ENCODE measurements at places on chromosomes 13 and 19. TPM values are rescaled to one million over a fixed set of nuclear protein-coding genes. Genes with fewer than 3 reads are reported as not detected.

The CHST8 gene
- polyA plus RNA-seq, result 5.8 TPM

The GIPR gene
- polyA plus RNA-seq, result 13.1 TPM

The CPT1C gene
- 240 TPM for polyA plus RNA-seq

The GRIN2D gene
- polyA plus RNA-seq, result 2.8 TPM

The PRODH2 gene
- polyA plus RNA-seq, result not detected

The SOX1 gene
- 18.5 TPM for polyA plus RNA-seq

The GNG7 gene
- 3.0 TPM for polyA plus RNA-seq

The KLK3 gene
- not detected for polyA plus RNA-seq

The MYO16 gene
- polyA plus RNA-seq, result 2.5 TPM

The RDH8 gene
- polyA plus RNA-seq, result not detected

The KPNA3 gene
- 40.5 TPM for polyA plus RNA-seq

The RNF113B gene
- not detected for polyA plus RNA-seq

The VAV1 gene
- polyA plus RNA-seq, result not detected

The SLITRK6 gene
- 28.6 TPM for polyA plus RNA-seq

The UPK1A gene
- not detected for polyA plus RNA-seq

The OR4F17 gene
- polyA plus RNA-seq, result 0.90 TPM

The LAIR1 gene
- not detected for polyA plus RNA-seq

The PLIN4 gene
- polyA plus RNA-seq, result not detected

The ZNF667 gene
- polyA plus RNA-seq, result 17.4 TPM

The ZNF266 gene
- 67.6 TPM for polyA plus RNA-seq

The KISS1R gene
- 0.76 TPM for polyA plus RNA-seq

The DAPK3 gene
- polyA plus RNA-seq, result 100 TPM

The MIR17HG gene
- 1.3 TPM for polyA plus RNA-seq

The PGPEP1 gene
- polyA plus RNA-seq, result 10.9 TPM

The RAB3A gene
- polyA plus RNA-seq, result 32.3 TPM

The SLC1A6 gene
- polyA plus RNA-seq, result 51.7 TPM

The ABHD17A gene
- 116 TPM for polyA plus RNA-seq

The ZNF558 gene
- polyA plus RNA-seq, result 65.7 TPM

The KASH5 gene
- polyA plus RNA-seq, result not detected

The LMTK3 gene
- polyA plus RNA-seq, result 8.1 TPM

The SERTAD3 gene
- polyA plus RNA-seq, result 9.0 TPM

The SIGLECL1 gene
- polyA plus RNA-seq, result not detected

The GFY gene
- not detected for polyA plus RNA-seq

The SIGLEC12 gene
- not detected for polyA plus RNA-seq

The LGI4 gene
- polyA plus RNA-seq, result 0.63 TPM

The SBNO2 gene
- polyA plus RNA-seq, result 4.8 TPM

The THOP1 gene
- 102 TPM for polyA plus RNA-seq

The C19orf38 gene
- not detected for polyA plus RNA-seq

The FAM98C gene
- 57.0 TPM for polyA plus RNA-seq

The AP1M2 gene
- 0.38 TPM for polyA plus RNA-seq

The GRK1 gene
- polyA plus RNA-seq, result 0.06 TPM

The PRR22 gene
- 1.0 TPM for polyA plus RNA-seq

All from neural cell (in vitro differentiated cells).